ENCODE measurements at places on chromosomes 12 and 14.

- no peak for DNase-seq
Observed at GRCh38 chr14:52558688-52559087, 6.1 kb downstream of the GPR137C start.

GRCh38 chr14:102982852-102983470, 60.5 kb downstream of the AMN start:
- DNase-seq = no peak

DNA sequence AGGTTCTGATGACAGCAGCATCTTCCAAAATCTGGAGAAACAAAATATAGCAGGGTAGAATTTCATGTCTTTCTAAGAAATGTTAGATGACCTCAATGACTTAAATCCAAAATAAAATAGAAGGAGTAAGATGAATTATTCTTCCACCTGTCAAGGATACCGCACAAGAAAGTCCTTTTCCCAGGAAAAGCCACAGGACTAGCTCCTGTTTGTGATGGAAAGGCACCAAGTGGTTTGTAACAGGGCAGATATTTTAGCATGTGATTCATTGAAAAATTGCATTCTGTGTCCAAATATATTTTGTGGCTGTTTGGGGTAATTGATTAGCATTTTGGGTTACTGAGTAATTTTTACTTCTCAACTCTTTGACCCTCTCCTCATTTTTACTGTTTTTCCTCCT, 2.7 kb downstream of the CD163L1 start:
- DNase-seq = no peak

- no peak for DNase-seq
Observed at GRCh38 chr12:68037616-68038255, 48.5 kb downstream of the IFNG-AS1 start.

GRCh38 chr12:34345801-34346200, 323.5 kb downstream of the ALG10 start:
- no peak for DNase-seq

GRCh38 chr12:1946296-1946695, 27.8 kb upstream of the CACNA2D4 start:
- no peak for DNase-seq

DNA sequence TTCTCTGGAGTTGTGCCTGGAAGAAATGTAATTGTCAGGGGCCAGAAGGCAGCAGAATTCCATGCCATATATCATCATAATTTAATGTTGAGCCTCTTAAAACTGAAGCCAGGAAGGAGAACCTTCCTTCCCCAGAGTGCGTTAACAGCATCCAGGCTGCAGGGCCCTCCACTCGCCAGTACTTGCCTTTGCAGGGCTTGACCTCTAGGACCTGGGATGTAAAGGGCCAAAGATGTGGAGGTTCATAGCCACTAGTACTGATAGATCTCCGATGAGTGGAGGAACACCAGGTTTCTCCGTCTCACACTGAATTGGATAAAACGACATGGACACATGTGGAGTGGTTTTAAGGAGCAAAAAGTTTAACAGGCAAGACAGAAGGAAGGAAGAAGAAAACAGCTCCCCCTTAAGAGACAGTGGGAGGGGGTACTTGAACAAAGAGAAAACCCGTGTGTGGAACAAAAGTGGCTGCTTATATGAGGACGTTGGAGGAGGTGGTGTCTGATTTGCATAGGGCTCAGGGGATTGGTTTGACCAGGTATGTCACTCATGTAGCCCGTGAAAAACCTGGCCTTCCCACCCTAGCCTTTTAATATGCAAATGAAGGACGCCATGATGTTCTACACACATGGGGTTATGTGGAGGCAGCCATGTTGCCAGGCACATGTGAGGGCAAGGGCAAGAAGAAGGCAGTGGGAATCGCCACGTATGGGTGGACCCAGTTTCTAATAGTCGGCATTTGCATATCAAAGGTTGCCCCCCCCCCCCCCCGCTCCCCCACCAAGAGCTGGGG, 38.8 kb upstream of the WSCD2 start:
- DNase-seq = no peak

DNA sequence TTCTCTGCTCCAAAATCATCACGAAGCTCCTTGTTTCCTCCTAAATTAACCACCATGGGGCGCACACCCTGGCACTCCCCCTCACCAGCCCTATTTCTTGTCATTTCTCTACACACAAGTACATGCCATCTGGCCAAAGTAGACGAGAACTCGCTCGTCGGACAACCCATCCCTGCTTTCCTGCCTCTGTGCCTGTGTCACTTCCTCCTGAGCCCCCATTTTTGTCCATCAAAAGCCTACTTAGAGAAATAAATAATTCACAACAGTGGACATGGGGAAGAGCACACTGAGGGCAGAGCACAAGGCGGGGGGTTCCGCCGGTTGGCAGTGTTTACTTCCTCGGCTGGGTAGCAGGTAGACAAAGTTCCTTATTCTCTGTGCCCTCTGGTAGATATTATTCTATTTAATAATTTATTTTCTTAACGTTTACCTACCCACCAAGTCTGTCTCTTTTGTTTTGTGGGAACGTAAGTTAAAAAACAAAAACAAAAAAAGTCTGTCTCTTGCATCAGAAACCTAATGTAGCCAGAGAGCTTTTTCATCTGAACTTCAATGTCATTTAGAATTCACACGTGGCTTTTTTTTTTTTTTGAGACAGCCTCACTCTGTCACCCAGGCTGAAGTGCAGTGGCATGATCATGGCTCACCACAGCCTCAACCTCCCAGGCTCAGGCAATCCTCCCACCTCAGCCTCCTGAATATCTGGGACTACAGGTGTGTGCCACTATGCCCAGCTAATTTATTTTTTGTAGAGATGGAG, 6.0 kb downstream of the VPS37B start:
- no peak for DNase-seq

DNA sequence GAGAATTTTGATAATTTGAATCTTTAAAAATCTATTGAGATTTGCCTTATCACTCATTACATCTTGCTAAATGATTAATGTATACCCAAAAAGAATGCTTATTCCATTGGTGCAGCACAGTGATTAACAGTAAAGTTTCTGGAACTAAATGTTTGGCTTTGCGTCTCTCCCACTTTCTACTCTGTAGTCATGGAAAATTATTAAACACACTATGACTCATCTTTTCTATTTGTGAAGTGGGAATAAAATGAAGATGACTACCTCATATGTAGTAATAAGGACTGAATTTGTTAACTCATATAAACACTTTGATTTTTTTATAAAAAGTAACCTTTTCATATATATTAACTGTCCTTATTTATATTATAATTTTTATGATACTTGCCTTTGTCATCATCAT, 118.1 kb downstream of the RERGL start:
- no peak for DNase-seq

DNA sequence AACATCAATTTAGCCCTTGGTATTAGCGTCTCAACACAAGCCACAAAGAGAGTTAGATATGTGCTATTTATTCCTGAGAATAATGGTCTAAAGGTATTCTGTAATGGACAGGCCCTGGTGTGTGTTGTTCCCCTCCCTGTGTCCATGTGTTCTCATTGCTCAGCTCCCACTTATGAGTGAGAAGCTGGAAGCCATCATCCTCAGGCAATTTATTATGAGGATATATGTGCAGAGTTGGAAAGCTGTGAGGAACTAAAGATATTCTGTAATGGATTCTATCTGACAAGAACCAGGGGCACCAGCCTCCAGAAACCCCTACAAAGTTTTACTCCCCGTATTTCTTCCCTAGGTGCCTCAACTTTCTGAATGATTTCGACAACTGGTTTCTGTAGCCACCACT, 210.8 kb downstream of the GRIN2B start:
- DNase-seq = no peak

GRCh38 chr12:25716842-25717241, 163.8 kb upstream of the LMNTD1 start:
- no peak for DNase-seq

- DNase-seq = no peak
Observed at GRCh38 chr14:77217551-77217950, 36.0 kb downstream of the TMEM63C start.

DNA sequence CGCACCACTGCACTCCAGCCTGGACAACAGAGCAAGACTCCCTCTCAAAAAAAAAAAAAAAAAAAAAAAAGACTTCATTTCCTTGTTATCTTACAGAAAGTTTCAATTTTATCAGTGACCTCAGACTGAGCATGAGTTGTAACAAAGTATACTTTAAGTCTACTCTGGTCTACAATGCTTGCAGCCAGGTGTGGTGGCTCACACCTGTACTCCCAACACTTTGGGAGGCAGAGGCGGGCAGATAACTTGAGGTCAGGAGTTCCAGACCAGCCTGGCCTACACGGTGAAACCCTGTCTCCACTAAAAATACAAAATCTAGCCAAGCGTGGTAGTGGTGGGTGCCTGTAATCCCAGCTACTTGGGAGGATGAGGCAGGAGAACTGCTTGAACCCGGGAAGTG, 18.0 kb downstream of the HNRNPC start:
- DNase-seq = no peak

GRCh38 chr12:70045036-70045435, 198.2 kb upstream of the CNOT2 start:
- no peak for DNase-seq

DNA sequence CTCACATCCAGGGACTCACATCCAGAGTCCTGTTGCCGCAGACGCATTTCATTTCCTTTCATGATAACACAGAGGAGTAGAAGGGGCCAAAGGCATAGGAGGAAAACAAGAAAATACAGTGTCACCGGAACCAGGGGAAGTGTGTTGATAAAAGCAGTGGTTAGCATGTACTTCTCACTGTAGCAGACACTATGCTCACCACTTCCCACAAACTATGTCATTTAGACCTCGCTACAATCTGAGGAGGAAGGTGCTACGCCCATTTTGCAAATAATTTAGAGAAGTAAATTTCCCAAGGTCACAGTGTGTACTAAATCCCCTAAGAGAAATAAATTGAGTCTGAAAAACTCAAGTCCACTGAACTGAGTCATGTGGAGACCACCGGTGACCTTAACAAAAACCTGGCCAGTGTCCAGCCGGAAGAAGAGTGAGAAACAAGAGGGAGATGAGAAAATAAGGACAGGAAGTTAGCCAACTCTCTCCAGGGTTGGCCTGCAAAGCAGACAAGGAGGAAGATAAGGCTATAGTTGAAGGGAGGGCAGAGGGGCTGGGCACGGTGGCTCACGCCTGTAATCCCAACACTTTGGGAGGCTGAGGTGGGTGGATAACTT, 25.8 kb upstream of the TMCC3 start:
- DNase-seq = no peak

GRCh38 chr12:88889326-88890110, 309.2 kb upstream of the KITLG start:
- DNase-seq = no peak

- DNase-seq = no peak
Observed at GRCh38 chr12:52156311-52156710, 35.5 kb downstream of the KRT80 start.

GRCh38 chr12:116318576-116319232, 41.2 kb upstream of the MED13L start:
- no peak for DNase-seq

DNA sequence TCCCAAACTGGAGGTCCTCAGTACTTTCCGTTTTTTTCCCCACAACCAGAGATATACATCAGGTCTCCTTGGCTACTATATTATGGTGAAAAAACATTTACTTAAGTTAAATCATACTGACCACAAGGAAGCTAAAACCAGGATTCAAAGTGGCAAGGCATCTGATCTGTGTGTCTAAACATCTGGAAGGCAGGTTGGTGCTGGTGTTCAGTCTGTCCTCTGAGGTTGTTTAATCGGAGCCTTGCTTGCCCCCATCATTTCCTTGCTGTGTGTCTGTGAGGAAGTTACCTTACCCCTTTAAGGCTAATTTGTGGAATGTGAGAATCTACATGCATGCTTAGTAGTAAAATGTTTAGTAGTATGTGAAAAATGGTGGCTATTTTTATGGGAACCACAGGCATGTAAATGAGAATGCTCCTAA, 75.6 kb downstream of the GALNT4 start:
- no peak for DNase-seq

DNA sequence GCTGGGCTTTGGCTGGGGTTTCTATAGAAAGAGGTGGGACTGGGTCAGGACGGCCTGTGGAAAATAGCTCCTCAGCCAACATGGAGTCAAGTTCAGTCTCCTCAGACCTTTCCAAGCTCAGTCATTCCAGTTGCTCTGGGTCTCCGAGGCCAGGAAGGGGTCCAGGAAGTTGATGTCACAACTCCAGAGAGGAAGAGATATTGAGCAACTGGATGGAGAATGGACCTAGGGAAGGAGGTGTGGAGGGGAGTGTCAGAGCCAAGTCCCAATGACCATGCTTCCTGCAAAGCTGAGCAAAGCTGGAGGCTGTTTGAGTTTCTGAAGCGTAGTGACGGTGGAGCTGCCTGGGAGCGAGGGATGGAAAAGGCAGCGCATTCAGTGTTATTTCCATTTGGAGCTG, 86.1 kb downstream of the SLC24A4 start:
- DNase-seq = no peak

- no peak for DNase-seq
Observed at GRCh38 chr14:56463271-56463890, 116.2 kb upstream of the TMEM260 start.

DNA sequence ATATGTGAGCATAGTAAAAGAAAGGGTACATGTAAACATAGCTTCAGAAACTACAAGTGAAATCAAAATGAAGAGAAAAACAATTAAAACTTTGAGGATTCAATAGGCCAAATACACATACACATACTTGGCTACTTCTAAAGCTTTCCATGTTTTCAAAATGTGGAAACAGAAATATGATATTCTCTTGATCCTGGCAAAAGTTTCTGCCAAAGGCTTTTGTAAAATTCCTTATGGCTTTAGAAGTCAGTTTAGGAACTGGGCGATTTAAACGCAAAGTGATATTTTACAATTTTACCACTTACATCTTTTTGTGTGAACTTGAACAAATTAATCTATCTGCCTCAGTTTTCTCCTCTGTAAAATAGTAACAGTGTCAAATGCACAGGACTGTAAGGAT, 756.4 kb downstream of the C12orf50 start:
- no peak for DNase-seq

GRCh38 chr12:58298803-58299202, 357.4 kb downstream of the ATP23 start:
- no peak for DNase-seq

GRCh38 chr12:124035163-124035562, 62.1 kb downstream of the ZNF664 start:
- no peak for DNase-seq

- DNase-seq = no peak
Observed at GRCh38 chr14:64773577-64773976, 69.4 kb downstream of the PLEKHG3 start.

DNA sequence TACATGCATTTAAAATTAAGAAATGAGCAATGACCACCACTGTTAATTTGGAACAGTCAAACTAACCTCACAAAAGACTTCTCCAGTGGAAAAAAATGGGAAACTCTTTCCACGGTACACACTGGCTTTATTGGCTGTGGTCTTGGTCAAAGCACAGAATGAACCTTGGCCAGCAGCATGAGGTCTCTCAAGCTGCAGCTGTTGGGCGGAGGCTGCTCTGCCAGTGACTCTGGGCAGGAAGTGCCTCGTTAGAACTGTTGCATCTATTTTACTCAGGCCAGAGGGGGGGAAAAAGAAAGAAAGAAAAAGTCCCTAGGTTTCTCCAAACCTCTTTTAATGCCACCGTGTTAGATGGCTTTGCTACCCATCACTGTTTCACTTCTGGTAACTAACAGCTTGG, 279.8 kb upstream of the DIO2 start:
- DNase-seq = no peak
